ENCODE measurements at places on chromosomes 4 and X. TPM values are rescaled to one million over a fixed set of nuclear protein-coding genes. Genes with fewer than 3 reads are reported as not detected.

The ARMCX1 gene
- total RNA-seq, result 43.4 TPM

The UBE2D3 gene
- total RNA-seq, result 374 TPM

The TLL1 gene
- total RNA-seq, result 4.0 TPM

The GAB3 gene
- 8.5 TPM for total RNA-seq

The VCX gene
- total RNA-seq, result not detected

The SERPINA7 gene
- total RNA-seq, result not detected

The PITX2 gene
- 2.6 TPM for total RNA-seq

The BEND2 gene
- not detected for total RNA-seq

The UXT gene
- 130 TPM for total RNA-seq

The BEND4 gene
- total RNA-seq, result 0.44 TPM

- no peak for DNase-seq
- H3K36me3 ChIP-seq, result no peaks in the 10 kb centered on the region
- no peaks in the 10 kb centered on the region for H3K27me3 ChIP-seq
- peak overlapping the region; percentile 42 for H3K4me3 ChIP-seq
- peak overlapping the region; percentile 61 for H3K27ac ChIP-seq
- no peaks in the 10 kb centered on the region for H3K4me1 ChIP-seq
Measured at GRCh38 chr4:113146876-113147358, 97.5 kb downstream of the ANK2 start.

DNA sequence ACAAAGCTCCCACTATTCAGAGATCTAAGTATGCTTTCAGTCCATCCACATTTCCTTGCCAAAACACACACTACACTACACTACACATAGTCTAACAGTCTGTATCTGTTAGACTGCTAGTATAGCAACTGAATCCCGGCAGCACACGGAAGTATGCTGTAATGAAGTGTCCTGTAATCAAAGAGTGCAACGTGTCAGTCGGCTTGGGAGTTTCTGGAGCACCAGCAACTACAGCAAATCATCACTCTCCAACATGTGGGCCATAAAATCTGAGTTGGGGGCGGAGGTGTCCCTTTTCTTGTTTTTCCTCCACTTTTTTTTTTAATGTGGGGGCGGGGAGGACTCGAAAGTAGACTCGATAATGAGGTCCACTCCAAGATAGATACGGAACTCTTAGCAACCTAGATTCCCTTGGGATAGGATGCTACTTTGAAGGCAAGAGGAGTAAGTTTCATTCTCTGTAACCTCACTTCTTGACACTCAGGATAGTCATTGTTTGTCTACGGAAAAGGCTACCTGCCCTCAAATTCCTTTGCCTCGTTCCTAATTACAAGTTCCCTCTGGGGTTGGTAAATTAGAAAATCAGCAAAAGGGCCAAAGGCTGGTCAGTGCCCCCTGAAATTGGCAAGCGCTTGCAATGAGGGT is 722 bp downstream of the SLC10A7 start:
- no peaks in the 10 kb centered on the region for H3K27me3 ChIP-seq
- no peak for DNase-seq
- H3K4me3 ChIP-seq, result peak overlapping the region; percentile 74
- peaks cover 6% of the 10 kb centered on the region for H3K4me1 ChIP-seq

DNA sequence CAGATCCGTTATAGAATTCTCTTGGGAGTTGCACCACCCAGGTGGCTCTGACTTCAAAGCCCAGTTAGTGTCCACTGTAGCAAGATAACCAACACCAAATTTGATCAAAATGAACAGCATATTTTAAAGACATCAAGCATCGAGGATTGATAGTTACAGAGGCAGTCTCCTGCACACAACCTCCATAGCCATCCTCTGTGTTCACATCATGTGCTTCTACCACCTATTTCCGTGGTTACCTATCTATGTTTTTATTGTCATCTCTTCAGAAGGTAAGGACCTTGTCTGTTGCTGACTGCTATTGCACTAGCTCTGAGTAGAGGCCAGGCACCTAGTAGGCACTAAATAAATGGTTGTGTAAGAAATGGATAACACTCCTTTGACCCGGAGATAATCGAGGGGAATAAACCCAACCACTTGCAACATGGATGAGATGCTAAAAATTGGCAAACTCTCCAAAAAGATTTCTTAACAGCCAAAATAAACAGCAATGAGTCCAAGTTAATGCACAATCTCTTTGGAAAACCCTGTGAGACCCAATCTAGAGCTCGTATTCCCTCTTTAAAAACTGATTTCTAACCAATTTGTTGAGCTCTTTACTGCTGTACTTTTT is 14.7 kb upstream of the C1QTNF7 start:
- H3K4me3 ChIP-seq, result no peak overlapping the region
- DNase-seq, result no peak
- H3K27me3 ChIP-seq, result no peaks in the 10 kb centered on the region
- no peaks in the 10 kb centered on the region for H3K4me1 ChIP-seq
- no peaks in the 10 kb centered on the region for H3K36me3 ChIP-seq

DNA sequence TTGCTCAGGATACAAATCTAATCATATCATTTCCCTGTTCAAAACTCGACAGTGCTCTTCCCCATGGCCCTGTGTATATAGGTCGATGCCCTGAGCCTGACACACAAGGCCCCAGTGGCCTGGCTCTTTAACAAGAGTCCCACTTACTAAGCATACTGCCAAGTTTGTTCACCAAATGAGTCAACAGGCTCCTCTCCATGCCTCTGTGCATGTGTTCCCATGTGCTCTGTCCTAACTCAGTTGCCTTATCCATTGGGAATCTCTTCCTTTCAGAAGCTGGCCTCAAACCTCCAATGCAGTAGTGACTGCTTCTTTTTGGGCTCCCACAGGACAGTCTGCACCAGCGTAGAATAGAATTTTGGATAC is 18.9 kb upstream of the CXCR3 start:
- no peaks in the 10 kb centered on the region for H3K36me3 ChIP-seq
- H3K4me3 ChIP-seq, result no peak overlapping the region
- no peaks in the 10 kb centered on the region for H3K27me3 ChIP-seq
- H3K4me1 ChIP-seq, result no peaks in the 10 kb centered on the region
- no peak overlapping the region for H3K27ac ChIP-seq

- H3K4me1 ChIP-seq, result peaks cover 3% of the 10 kb centered on the region
- no peaks in the 10 kb centered on the region for H3K36me3 ChIP-seq
- H3K4me3 ChIP-seq, result no peak overlapping the region
- DNase-seq, result no peak
Measured at GRCh38 chr4:98663226-98664006, 5.0 kb upstream of the TSPAN5 start.

- no peaks in the 10 kb centered on the region for H3K27me3 ChIP-seq
- H3K27ac ChIP-seq, result no peak overlapping the region
- H3K4me3 ChIP-seq, result no peak overlapping the region
Measured at GRCh38 chr4:15676039-15676438, 5.6 kb upstream of the FAM200B start.

GRCh38 chr4:23245203-23245832 is 552.6 kb downstream of the GBA3 start:
- H3K36me3 ChIP-seq, result no peaks in the 10 kb centered on the region
- H3K4me3 ChIP-seq, result no peak overlapping the region
- no peaks in the 10 kb centered on the region for H3K27me3 ChIP-seq

- no peak overlapping the region for H3K27ac ChIP-seq
- DNase-seq, result no peak
- H3K4me3 ChIP-seq, result no peak overlapping the region
Measured at GRCh38 chrX:83416273-83416672, 91.8 kb upstream of the POU3F4 start.

DNA sequence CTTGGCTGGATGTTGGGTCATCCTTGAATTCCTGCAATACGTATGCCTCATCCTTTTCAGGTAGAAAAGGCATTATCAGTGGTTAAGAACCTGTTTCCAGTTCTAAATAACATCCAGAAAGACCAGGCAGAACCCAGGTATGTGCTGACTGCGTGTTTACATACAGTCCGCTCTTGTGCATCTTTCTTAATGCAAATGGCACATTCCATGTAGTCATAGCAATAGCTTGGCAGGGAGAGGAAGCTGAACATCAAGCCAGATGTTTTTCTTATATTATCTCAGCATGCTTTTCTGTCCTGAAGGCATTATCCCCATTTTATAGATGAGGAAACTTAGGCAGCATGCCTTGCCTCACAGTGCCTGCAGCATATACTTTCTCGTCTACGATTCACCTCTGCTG is 2.1 kb downstream of the DCLK2 start:
- no peak overlapping the region for H3K27ac ChIP-seq
- DNase-seq, result no peak
- no peaks in the 10 kb centered on the region for H3K36me3 ChIP-seq
- H3K27me3 ChIP-seq, result no peaks in the 10 kb centered on the region
- no peak overlapping the region for H3K4me3 ChIP-seq
- H3K4me1 ChIP-seq, result no peaks in the 10 kb centered on the region

- H3K27me3 ChIP-seq, result no peaks in the 10 kb centered on the region
- H3K27ac ChIP-seq, result no peak overlapping the region
- H3K4me3 ChIP-seq, result no peak overlapping the region
- no peaks in the 10 kb centered on the region for H3K36me3 ChIP-seq
Measured at GRCh38 chr4:97238956-97239666, 904.2 kb downstream of the STPG2 start.

- H3K4me1 ChIP-seq, result no peaks in the 10 kb centered on the region
- H3K4me3 ChIP-seq, result peak overlapping the region; percentile 71
- peak overlapping the region; percentile 29 for H3K27ac ChIP-seq
- DNase-seq, result peak; percentile 58
Measured at GRCh38 chr4:118351851-118352827, 664 bp downstream of the PRSS12 start.

DNA sequence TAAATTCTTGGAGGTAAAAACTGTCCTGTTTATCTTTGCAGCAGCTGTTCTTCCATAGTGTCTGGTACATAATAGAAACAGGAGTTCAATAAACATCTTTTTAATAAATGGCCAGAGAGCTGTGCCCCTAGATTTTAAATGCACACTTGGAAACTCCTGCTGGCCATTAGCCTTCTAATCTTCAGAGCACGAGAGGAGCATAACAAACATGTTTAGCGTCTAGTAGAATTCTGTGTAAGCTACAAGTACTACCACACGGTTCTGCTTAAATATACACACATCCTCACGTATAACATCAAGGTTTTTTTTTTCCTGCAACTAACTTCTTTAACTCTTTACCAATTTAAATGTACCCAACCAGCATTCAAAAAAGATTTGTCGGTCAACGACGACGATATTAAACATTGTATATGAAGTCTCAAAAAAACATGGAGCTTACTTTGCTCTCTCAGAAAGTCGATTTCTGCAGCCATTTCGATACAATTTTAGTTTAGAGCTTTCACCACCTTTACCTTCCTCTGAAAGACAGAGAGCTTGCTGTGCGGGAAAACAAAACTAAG is 628 bp downstream of the SCLT1 start:
- no peaks in the 10 kb centered on the region for H3K36me3 ChIP-seq
- H3K27me3 ChIP-seq, result no peaks in the 10 kb centered on the region
- H3K4me1 ChIP-seq, result peaks cover 4% of the 10 kb centered on the region
- H3K4me3 ChIP-seq, result peak overlapping the region; percentile 67

- no peak for DNase-seq
- H3K27ac ChIP-seq, result no peak overlapping the region
- no peaks in the 10 kb centered on the region for H3K27me3 ChIP-seq
- H3K36me3 ChIP-seq, result no peaks in the 10 kb centered on the region
- no peaks in the 10 kb centered on the region for H3K4me1 ChIP-seq
- no peak overlapping the region for H3K4me3 ChIP-seq
Measured at GRCh38 chrX:97389761-97390192, 506.1 kb downstream of the RPA4 start.

DNA sequence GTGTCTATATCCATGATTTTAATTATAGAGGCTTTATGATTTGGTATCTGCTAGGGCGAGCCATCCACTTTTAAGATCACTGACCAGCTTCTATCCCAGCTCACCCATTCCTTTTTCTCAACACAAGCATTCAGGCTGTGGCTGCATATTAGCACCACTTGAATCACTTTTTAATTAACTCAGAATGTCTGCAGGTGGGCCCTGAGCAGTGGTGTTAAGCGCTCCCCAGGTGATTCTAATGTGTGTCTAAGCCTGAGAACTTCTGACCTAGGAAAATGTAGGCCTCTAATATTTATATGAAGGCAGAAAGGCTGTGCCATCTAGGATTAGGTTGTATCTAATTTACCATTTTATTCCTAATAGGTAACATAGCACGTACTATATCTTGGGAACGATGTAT is 19.8 kb upstream of the QRFPR start:
- DNase-seq, result no peak
- no peaks in the 10 kb centered on the region for H3K27me3 ChIP-seq
- no peaks in the 10 kb centered on the region for H3K36me3 ChIP-seq

GRCh38 chr4:680928-681645 is 6.7 kb downstream of the MYL5 start:
- H3K4me1 ChIP-seq, result peaks cover 10% of the 10 kb centered on the region
- peak overlapping the region; percentile 54 for H3K27ac ChIP-seq
- no peaks in the 10 kb centered on the region for H3K27me3 ChIP-seq
- H3K4me3 ChIP-seq, result peak overlapping the region; percentile 63

GRCh38 chr4:161816958-161817357 is 346.8 kb downstream of the FSTL5 start:
- no peak overlapping the region for H3K27ac ChIP-seq
- no peak for DNase-seq
- H3K27me3 ChIP-seq, result no peaks in the 10 kb centered on the region
- H3K36me3 ChIP-seq, result peaks cover 4% of the 10 kb centered on the region
- no peak overlapping the region for H3K4me3 ChIP-seq
- no peaks in the 10 kb centered on the region for H3K4me1 ChIP-seq

GRCh38 chrX:111868726-111869638 is 7.0 kb upstream of the TRPC5OS start:
- no peak overlapping the region for H3K4me3 ChIP-seq
- H3K4me1 ChIP-seq, result no peaks in the 10 kb centered on the region
- no peak overlapping the region for H3K27ac ChIP-seq
- peaks cover 61% of the 10 kb centered on the region for H3K27me3 ChIP-seq

DNA sequence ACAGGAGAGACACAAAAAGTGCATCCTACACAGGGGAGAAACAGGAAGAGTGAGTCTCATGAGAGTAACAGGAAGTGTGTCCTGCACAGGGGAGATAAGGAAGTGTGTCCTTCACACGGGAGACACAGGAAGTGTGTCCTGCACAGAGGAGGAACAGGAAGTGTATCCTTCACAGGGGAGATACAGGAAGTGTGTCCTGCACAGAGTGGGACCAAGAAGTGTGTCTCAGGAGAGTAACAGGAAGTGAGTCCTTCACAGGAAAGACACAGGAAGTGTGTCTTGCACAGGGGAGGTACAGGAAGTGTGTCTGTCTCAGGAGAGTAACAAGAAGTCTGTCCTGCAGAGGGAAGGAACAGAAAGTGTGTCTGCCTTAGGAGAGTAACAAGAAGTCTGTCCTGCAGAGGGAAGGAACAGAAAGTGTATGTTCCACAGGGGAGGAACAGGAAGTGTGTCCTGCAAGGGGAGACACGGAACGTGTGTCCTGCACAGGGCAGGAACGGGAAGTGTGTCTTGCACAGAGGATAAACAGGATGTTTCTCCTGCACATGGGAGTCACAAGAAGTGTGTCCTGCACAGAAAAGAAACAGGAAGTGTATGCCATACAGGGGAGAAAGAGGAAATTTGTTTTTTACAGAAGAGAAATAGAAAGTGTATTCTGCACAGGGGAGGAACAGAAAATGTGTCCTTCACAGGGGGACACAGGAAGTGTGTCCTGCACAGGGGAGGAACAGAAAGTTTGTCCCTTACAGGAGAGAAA is 102.0 kb downstream of the ARSF start:
- H3K4me1 ChIP-seq, result no peaks in the 10 kb centered on the region
- DNase-seq, result no peak
- peaks cover 7% of the 10 kb centered on the region for H3K27me3 ChIP-seq
- H3K36me3 ChIP-seq, result no peaks in the 10 kb centered on the region
- H3K4me3 ChIP-seq, result no peak overlapping the region
